ENCODE measurements at places on chromosomes 2 and 18.
A peak's percentile ranks its signal among the peaks of the same experiment; 100 is the strongest.

DNA sequence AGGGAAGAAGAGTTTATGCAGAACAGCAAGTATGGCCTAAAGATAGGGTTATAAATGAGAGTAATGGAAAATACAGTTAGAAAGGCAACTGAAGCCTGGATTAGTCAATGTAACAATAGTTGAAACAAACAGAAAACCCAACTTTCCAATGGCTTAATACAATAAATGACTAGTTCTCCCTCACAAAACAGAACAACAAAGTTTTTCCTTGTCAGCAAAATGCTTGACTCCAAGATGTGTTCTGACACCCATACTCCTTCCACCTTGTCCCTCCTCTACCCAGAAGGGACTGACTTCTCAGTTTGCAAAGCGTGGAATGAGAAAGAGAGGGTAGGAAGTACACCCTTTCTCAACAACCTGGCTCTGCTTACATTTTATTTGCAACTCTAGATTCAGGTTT, 191.4 kb upstream of the OSR1 start:
- no peak for DNase-seq

GRCh38 chr2:134107402-134107801, 146.5 kb upstream of the MGAT5 start:
- DNase-seq, result no peak

DNA sequence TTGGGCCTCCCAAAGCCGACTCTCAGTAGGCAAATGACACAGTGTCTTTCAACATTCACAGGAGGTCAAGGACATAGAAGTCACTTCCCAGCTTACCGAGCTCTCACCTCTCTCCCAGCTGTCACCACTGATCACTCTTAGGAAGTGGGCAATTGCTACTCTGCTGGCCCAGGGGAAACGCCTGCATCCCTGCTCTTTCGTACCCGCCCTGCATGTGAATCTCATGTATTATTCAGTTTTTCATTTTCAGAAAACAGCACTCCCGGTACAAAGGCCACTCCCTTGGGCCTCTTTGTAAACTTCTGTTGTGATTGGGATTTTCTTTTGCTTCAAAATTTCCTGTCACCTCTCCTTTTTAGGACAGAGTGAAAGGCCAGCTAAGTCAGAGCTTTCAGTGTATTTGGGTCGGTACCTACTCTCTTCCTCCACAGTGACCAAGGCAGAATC, 15.4 kb downstream of the MRPL44 start:
- DNase-seq, result no peak

DNA sequence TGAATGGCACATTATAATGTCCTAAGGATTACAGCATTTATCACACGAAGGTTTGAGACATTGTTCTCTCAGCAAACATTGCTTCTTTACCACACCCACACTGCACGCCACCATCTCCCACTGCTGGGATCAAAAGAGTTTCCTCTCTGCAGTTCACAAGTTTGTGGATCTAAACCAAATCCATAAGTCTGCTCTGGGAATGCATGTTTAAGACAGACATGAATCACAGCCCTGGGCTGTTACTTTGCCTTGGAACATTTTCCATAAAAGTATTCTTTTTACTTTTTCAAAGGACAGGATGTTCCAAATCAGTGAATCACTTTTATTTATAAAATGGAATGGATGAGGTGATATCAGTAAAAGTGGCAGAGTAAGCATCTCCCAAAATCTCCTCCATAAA, 36.1 kb downstream of the STPG4 start:
- DNase-seq, result no peak

DNA sequence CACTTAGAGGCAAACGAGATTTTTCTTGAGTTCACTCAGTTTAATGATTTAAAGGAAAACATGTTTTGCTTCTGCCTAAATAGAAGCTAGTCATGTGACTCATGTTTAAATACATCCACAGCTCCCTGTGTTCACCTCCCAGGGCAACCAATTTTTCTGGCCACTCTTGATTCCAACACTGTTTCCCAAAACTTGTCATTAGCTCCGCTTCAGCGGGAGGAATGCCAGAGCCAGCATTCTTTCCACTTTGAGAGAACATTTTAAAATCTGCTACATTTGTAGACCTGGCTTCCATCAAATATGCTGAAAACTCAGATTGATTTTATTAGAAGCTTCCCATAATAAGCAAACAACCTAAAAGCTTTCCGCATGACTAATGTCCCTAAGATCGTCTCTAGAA, 2.8 kb upstream of the CYS1 start:
- no peak for DNase-seq

DNA sequence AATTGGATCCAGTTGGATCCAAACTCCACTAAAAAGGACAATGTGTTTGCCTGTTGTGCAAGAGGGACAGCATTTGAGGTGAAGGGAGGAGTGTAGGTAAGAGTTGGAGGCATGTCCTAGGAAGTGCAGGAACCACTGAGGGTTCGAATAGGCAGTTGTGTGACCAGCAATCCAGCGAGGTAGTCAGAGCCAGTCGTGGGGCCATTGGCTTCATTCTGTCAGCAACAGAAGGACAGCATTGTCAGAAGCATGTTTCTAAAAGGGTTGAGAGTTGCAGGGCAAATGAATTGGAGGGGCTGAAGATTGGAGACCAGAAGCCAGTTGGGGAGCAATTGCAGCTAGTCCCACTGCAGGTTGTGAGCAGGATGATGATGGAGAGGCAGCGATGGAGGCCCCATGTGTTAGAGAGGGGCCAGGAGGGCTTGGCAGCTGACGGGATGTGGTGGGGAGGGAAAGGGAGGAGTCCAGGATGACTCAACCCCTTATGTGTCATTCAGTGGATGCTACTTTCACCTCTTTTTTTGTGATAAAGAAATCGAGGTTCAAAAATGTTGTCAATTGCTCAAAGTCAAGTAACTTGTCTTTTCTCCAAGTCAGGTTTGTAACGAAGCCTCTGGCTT, 96.7 kb upstream of the SIX3 start:
- no peak for DNase-seq

DNA sequence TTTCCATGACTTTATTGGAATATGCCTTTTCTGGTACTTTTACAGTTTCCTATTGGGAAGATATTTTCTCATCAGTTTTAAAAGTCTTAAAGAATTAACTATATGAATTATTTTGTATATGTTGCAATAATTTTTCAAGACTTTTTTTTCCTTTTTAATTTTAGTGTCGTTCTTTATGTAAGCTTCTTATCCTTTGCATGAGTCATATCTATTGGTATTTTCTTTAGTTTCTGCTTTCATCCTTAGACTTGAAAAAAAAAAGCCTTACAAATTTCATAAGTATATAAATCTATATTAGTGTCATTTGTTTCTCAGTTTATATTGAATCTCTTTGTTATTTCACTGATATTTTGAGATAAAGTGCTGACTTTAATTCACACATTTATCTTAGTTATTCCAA, 94.9 kb downstream of the DSEL start:
- DNase-seq, result no peak

DNA sequence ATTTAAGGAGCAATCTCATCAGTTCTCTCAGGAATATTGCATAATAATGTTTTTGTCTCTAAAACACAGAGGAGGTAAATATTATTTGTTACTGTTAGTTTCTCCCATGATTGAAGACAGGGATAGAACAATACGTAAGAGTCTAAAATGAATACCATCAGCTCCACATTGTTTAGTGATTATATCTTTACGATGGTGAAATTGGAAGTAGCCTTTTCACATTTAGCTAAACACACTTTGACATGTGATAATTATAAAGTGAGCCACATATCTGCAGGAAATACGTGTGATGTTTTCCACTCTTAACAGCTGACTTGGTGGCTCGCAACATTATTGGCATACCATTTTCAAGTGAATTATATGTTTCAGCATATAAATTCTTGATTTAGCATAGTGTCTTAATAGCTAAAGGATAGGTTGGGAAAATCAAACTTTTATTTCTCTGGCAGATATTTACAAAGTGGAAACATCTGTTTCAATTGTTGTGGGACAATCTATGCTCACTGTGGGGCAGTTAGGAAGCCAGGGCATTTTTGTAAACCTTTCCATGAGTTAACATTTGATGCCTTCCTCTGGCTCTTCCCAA, 208.1 kb upstream of the RASGRP3 start:
- no peak for DNase-seq

DNA sequence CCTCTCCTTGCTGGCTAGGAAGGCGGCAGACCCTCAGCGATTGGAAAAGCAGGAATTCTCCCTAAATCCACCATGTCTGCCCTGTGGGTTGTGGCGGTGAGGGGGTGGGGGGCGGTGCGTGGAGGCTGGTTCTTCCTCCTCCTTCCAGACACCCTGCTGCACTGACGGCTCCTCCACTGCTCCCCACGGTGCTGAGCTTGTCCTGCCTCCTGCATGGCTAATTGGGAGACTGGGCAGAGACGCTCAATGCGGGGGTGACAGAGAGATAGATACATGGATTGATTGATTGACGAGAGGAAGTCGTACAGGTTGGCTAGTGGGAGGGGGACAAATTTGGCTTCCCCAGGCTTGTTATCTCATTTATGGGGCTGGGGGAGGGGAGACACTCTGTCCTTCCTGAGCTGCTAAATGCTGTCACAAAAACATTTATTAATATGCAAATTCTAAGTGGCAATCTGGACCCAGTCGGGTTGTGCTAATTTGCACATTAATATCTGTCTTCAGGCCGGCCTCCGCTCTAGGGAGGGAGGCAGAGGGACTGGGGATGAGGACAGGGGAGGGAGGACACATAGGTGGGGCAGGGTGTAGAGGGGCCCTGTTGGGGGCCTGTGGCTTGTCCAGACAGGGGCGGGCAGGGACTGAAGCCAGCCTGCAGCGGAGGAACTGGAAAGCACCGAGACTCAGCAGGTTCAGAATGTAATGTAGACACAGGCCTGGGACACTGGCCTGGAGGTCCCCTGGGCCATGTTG, 181.6 kb downstream of the CELF4 start:
- no peak for DNase-seq

- DNase-seq, result no peak
Observed at GRCh38 chr18:25067275-25068025, 284.5 kb downstream of the ZNF521 start.

GRCh38 chr2:217703999-217704398, 298.8 kb downstream of the TNS1 start:
- no peak for DNase-seq

GRCh38 chr2:83079007-83079406, 1380.1 kb downstream of the SUCLG1 start:
- DNase-seq, result no peak

DNA sequence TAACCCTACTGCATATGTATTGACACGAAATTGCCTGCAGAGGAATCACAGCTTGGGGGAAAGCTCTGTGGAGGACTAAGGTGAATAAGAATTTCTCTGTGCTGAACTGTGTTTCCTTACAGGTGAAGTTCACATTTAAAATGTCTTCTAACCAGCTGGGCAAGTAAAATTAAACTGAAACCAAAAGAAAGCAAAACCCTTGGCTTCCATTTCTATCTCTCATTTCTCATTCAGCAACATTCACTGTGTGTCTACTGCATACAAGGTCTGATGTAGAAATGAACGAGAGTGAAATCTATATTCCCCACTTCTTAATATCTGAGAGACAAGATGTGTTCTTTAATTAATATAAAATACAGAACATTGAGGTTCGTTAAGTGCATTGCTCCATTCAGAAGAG, 397.3 kb downstream of the SOX11 start:
- DNase-seq, result no peak

DNA sequence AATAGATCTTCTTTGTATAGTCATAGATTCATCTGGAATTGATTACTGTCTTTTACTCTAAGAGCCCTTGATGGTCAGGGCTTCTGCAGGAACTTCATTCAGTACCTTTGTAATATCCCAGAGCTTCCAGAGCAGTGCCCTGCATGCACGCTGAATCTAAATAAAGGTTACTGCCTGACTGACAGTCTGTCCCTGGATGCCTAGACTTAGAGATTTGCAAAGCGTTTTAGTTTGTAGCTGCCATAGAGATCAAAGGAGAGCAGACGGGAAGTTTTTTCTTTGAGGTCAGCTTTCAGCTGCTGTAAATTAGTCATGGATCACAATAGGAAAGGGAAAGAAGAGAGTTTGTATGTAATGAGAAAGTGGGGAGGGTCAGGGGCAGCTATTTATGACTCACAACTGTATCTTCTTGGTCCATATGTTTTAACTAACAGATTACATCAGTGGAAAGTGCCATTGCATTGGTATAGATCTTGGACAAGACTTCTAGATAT, 45.2 kb upstream of the NYAP2 start:
- DNase-seq, result no peak

GRCh38 chr18:12304351-12305210, 3.5 kb upstream of the TUBB6 start:
- no peak for DNase-seq

- DNase-seq, result peak; percentile 51
Observed at GRCh38 chr2:8693157-8693821, 11.4 kb downstream of the ID2 start.

DNA sequence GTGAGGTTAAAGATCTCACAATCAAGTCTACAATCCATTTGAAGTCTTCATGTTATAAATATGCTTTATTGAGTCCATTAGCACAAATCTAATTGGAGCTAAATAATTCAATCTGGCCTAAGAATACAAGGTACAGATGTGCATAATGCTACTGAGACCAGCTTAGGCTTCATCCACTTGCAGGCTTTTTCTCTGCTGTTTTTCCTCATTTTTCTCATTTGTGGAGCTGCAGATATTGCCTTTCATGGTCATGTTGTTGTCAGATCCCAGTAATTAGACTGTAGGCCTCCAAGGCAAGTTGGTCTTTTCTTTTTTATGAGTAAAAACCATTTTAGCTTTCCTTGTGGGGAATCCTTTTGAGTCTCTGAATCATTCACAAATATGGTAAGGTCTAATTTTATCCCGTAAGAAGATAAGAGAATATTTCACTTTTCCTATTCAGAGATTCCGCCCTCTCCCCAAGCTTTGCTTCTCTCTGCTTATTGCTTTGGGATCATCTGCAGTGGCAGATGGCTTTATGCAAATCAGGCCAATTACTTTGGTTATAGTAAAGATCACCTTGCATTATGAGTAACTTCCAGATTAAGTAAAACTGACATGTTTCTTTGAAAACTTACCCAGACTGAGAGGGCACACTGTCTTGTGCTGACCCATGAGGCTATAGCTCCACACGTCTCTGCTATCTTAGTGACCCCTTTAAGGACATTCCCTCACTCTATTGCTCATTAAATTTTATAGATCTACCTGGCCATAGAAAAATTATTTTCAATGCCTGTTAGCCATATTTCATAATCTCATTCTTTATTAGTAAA, 80.9 kb downstream of the MGAT5 start:
- no peak for DNase-seq

- no peak for DNase-seq
Observed at GRCh38 chr2:126494593-126494992, 161.4 kb upstream of the GYPC start.

- DNase-seq, result peak; percentile 43
Observed at GRCh38 chr2:46967990-46968647, 52.5 kb upstream of the MCFD2 start.

DNA sequence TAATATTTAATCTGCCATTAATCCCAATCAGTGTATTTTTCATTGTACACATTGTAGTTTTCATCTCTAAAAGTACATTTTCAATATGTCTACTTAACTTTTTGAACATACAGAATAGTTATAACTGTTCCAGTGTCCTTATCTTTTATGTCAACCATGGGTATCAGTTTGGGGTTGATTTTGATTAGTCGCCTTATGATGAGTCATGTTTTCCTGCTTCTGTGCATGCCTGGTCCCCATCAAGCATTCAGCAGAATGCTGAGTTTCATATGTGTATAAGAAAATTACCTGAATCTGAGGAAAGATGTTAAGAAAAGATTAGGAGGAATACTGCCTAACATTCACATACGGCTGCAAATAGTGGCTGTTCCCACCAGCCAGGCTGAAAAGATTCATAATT, 17.7 kb downstream of the SPDYA start:
- no peak for DNase-seq

GRCh38 chr2:187617905-187618304, 63.7 kb upstream of the TFPI start:
- no peak for DNase-seq

GRCh38 chr2:68568116-68568515, 75.3 kb upstream of the PROKR1 start:
- no peak for DNase-seq

- peak; percentile 69 for DNase-seq
Observed at GRCh38 chr2:8679827-8680731, 1.8 kb upstream of the ID2 start.

Measured in SK-MEL-5 (cell line).